ENCODE measurements at places on chromosomes 5 and 9. TPM values are rescaled to one million over a fixed set of nuclear protein-coding genes. Genes with fewer than 3 reads are reported as not detected.

Gene KCNV2
- total RNA-seq, result not detected

DNA sequence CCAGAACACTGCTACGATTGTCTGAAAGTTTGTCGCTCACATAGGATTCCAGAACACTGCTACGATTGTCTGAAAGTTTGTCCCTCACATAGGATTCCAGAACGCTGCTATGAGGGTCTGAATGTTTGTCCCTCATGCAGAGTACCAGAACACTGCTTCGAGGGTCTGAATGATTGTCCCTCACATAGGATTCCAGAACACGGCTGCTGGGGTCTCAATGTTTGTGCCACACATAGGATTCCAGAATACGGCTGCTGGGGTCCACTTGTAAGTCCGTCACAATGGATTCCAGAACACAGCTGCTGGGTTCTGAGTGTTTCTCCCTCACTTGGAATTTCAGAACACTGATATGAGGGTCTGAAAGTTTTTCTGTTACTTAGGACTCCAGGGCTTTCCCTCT, 203.3 kb downstream of the FOXD4L6 start:
- ATAC-seq, result no peak

DNA sequence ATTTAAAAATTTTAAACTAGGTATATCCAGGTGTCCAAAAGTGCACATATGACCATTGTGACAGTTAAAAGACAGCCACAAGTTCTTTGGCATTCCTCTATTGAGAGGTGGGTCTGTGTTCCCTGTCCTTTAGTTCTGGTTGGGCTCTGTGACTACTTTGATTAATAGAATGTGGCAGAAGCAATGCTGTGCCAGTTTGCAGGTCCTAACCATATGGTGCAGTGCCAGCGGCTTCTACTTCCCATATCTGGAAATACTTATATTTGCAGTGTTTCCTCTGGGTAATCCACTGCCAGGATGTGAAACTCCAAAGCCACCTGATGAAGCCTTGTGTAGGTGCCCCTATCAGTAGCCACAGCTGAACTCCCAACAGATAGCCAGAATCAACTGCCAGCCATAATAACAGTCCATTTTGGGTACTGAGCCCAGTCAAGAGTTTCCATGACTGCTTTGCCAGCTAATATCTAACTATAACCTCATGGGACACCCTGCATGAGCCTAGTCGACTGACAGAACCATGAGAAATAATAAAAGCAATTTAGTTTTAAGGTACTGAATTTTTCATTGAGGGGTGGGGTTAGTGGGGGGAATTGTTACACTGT, 361.0 kb upstream of the SEMA6A start:
- ATAC-seq, result no peak

GRCh38 chr9:131432050-131432449, 38.2 kb downstream of the PRRC2B start:
- ATAC-seq, result no peak

Gene PCDHB14
- total RNA-seq, result not detected

Gene SOX30
- total RNA-seq, result 0.50 TPM

- no peak for ATAC-seq
These were observed 24.1 kb upstream of the FLT4 start for GRCh38 chr5:180673371-180674089.
